ENCODE measurements at places on chromosomes 11 and 22.

GRCh38 chr11:46048198-46048597 is 73.1 kb downstream of the PHF21A start:
- no peak for DNase-seq

DNA sequence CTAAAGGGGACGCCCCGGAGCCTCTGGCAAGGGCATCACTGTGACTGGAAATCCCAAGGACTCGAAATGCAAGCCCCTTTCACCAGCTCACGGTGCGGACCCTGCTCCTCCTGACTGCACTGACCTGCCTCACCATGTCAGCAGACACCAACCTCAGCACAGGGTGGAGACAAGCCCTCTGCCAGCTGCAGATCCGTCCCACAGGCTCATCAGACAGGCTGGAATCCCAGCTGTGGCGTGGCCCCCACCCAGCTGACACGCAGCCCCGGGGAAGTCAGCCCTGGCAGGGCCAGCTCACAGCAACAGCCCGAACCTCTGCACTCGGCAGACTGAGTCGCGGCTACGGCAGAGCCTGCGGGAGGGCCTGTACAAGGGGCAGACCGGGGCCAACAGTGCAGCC is 36.8 kb downstream of the BRD1 start:
- DNase-seq, result no peak

- no peak for DNase-seq
Observed at GRCh38 chr11:132119573-132119972, 749.2 kb downstream of the NTM start.

DNA sequence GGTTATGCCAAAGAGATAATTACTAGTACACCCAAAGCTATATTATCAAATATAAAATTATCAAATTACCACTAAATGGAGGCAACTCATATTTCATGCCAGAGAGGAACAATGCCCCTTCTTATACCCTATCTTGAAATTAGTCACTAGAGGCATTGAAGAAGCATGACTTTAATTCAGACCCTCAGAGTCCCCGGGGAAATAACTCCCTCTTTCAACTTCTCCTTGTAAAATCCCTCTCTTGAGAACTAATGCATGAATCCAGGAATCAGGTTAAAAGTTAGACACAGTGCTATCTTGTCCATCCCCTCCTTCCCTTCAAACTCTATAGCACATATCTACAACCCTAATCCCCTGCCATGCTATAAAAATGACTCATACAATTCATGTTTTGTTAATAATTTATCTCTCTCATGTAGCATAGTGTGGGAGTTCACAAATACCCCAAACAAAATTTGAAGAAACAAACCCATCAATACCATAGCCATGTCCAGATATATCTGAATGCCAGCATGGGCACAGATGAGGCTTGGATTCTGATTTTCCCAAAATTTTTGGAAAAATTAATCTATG is 665.4 kb downstream of the KCNA4 start:
- no peak for DNase-seq

GRCh38 chr11:83976086-83976485 is 689.9 kb upstream of the CCDC90B start:
- DNase-seq, result no peak

- DNase-seq, result no peak
Observed at GRCh38 chr11:130001461-130002351, 929 bp downstream of the PRDM10 start.

GRCh38 chr11:34239465-34240149 is 118.2 kb downstream of the ABTB2 start:
- DNase-seq, result no peak

DNA sequence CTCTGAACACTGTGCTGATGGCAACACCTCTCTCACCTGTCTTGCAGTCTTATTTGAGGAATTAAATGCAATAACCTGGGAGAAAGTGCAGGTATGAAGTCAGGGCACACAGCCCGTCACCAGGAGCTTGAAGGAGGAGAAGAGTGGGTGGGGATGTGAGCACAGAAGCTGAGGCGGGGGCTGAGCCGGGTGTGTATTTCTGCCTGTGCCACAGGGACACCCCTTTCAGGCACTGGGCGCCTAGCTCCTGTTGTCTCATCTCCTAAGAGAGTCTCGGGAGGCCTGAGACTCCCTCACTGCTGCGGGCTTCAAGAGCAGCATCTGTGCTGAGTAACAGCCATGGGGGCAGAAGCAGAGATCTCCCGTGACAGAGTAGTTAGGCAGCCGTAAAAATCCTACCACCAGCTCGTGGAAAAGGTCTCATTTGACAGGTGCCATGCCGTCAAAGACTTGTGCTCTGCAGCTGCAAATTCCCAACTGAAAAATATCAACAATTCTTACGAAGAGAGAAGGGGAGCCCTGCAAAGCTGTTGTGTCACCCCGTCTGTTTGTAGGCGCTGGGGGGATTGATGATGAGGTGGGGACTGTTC is 26.8 kb downstream of the PARVB start:
- no peak for DNase-seq

DNA sequence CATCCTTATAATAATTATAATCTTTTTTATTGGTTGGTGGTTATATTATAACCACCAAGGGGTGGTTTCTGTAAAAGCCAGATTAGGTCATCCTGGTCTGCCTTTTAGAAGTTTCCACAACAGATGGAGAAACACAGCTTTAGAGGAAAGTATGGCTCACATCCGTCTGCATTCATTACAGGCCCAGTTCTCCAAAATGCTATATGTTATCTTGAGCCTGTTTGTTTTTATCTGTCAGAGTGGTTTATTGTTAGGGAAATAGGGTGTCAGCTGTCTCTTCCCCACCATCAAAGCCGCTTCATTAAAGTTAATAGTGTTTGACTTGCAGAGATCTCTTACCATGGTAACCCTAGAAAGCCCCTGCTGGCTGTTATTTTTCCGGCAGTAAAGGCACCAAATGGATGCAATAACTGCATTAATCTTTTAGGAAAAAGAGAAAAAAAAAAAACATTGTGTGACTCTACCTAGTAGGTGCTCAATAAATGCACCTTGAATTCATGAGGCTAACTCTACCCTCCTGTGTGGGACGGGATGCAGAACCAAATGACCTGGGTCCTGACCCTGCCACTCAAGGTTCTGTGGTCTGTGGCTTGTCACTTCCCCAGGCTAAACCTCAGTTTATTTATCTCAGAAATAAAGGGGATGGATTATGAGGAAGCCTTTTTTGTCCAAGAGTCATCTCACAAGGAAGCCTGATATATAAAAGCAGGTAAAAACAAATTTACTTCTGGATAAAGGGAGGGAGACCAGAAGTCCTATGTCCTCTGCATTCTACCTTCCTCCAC is 118.3 kb downstream of the WT1 start:
- DNase-seq, result no peak
